Pons (tissue), 1 donor: ENCODE measurements at places on chromosomes 7 and 10.
A peak's percentile ranks its signal among the peaks of the same experiment; 100 is the strongest.

GRCh38 chr7:73704640-73705550 lies 14.6 kb downstream of the STX1A start:
- DNase-seq = no peak

DNA sequence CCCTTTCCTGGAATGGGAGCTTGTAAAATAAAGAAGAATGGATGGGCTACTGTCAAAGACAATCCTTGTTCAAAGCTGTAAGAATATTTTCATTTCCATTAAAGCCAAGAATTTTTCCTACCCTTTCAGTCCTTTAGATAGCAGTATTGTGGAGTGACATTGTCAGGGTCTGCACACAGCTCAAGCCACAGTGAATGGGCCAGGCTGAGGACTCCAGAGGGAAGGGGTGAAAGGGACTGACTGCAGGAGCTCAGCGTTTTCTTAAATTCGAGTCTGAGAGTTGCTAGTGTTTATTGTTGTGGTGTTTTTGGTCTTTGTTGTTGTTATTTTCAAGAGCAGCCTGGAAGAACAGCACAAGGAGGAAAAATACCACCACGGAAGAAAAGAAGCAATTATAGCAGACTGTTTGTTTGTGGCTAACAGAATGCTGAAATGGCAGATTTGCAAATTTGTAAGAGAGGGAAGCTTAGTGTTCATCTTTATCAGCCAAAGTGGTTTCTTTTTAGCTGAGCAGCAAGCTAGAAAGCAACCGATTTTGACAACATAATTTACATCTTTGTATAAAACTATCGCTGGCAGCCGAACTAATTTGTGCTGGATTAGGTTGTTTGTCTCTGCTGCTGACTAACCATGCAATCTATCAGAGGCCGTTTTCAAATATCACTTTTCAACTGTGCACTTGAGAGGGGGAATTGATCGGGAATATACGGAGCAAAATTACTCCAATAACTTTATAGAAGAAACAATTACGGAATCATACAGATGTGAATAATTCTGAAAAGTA lies 192.1 kb downstream of the LRMDA start:
- DNase-seq = peak; percentile 36

DNA sequence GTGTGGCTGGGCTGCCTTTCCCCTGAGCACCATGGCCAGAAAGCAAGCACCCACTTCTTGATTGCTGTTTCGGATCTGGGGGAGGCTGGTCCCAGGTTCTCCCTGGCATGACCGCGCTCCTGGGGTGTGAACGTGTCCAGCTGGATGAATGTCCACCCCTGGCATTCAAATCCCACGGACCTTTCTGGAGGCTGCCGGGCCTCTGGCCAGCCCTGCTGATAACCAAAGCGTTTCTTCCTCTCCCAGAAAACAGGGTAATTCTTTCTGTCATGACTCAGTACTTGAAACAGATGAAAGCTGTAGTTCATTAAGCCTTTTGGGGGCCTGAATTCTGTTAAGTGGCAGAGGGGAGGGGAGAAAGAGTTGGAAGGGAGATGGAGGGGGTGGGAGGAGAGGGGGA lies 73.1 kb upstream of the SAMD8 start:
- DNase-seq = no peak

DNA sequence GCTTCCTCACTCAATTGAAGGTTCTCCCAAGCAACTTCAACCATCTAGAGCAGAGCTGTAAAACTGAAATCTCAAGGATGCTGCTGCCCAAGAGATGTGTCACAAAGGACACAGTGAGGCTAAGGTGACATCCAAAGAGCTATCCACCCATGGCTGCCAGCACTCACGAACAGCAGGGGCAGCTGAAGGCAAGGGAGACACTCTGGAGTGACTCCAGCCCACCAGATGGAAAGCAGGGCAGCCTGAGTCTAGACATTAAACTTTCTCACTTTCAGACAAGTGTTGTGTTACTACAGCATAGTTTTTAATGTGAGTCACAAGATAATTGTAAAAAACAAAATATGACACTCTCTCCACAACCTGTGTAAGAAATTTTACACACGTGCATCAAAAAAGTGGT lies 113.5 kb downstream of the LARP4B start:
- DNase-seq = no peak

GRCh38 chr7:43479042-43479441 lies 103.9 kb upstream of the STK17A start:
- DNase-seq = no peak

- DNase-seq = no peak
Observed at GRCh38 chr7:44995555-44996493, 4.2 kb upstream of the CCM2 start.

DNA sequence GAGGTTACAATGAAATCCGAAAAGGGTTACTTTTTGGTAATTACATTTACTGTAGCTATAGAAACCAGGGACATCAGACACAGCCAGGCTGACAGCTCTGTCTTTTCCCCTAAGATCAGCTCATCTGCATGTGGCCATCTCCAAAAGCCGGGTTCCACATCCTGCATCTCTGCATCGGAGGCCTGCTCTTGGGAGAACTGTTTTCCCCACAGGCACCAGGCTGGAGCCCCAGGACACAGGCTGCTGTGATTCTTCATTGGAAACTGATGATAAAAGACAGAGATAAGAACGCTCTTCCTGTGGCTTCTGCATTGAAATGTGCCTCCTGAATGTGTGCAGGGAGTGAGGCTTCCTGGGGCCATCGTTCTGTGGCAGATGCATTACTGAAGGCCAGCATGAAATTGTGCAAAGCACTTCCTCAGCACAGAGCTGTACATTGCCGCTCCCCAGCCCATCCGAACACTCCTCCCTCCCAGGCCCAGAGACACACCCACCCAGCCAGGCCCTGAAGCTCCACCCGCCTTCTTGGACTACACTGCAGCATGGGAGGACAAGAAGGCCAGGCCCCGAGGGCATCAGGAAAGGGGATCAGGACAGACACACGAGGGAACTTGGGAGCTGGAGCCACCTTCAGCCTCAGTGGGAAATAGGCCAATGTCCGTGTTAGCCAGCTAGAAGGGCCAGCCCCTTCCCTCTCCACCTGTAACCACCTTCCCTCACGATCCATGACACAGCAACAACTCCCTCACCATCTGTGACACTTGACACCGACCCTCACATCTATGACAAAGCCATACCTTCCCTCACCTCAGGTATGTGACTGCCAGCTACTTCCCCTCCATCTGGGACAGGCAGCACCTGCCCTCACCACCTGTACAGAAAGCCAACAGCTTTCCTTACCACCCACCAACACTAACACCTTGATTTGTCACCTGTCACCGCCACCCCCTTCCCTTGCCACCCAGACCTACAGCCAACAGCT lies 113.2 kb downstream of the GRID1 start:
- DNase-seq = no peak

DNA sequence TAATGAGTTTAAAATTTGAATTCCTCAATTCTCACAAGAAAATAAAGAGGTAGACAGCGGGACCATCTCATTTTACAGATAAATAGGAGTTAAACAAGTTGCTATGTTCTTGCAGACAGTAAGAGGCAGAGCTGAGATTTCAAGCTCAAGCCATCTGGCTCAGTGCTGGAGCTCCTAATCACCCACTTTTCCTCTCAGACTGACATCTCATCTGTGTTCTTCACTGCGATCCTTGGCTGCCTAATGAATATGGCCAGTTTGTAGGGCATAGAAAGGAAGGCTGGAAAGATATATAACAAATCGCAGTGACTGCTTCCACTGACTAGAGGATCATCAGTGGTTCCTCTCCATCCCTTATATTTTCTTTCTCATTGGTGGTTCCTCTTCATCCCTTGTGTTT lies 151.2 kb downstream of the MPP7 start:
- no peak for DNase-seq

GRCh38 chr7:4797858-4798705 lies 22.7 kb downstream of the AP5Z1 start:
- DNase-seq = no peak

DNA sequence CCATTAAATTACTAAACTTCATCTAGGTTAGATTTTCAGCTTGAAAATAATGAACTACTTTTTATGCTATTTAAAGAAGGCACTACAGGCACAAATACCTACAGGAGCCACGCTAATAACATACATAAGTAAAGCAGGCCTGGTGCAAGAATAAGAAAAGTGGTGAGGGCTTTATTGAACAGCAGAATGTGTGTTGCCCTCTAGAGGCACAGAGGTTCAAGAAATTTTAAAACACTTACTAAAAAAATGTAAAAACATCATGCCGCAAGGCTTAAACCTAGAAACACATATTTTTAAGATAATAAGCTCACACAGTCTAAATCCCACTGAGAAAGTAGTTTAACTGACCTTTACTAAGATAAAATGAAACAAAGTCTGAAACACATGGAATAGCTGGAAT lies 20.3 kb downstream of the CACUL1 start:
- DNase-seq = no peak

DNA sequence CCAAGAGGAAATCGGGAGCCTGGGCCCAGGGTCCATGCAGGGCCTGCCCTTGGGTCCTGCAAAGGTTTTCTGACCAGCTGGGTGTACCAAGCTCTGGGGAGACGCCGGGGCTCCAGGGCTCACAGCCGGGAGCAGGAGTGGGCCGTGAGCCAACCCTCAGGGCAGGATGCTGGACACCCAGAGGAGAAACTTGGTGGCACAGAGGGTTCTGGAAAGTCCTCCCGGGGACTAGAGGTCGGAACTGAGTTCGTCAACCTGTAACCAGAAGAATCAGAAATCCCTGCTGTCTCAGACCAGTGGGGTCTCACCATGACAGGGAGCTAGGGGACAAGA lies 29.2 kb upstream of the PPP2R2D start:
- no peak for DNase-seq

DNA sequence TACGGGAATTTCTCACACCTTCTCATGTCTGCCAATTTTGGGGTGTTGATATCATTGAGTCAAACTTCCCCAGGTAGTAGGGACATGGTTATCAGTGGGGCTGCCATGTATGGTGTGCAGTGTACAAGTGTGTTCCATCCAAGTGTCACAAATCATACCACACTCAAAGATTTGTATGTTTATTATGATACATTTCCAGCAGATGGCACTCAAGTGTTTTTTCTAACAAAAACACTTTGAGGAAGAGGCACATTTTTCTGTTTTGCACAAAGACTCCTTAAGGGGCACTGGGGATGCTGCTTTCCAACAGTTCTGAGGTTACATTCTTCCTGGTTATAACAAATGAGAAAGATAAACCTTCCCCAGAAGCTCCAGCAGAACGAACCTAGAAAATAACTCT lies 414.5 kb downstream of the REEP3 start:
- no peak for DNase-seq

GRCh38 chr7:155463114-155463811 lies 5.3 kb downstream of the EN2 start:
- no peak for DNase-seq

DNA sequence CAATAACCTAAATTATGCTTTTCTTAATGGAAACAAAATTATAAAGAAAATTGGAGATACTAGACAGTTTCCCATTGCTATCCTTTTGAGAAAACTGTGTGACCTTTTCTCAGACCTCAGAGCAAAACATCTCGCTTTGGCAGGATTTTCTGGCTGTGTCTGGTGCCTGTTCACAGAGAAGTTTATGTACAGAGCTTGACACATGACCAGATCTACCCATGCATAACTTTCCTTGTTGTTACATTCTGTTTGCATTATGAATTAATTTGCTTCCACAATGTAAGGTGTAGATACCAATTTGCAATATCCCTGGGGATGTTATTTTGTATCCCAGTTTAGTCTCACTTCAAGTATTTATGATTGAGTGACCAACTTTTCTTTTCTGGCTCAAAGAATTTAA lies 565.0 kb downstream of the XPNPEP1 start:
- DNase-seq = no peak
